ENCODE measurements at places on chromosomes 1 and 21.

GRCh38 chr1:10663678-10664035 lies 132.8 kb downstream of the CASZ1 start:
- DNase-seq: no peak

DNA sequence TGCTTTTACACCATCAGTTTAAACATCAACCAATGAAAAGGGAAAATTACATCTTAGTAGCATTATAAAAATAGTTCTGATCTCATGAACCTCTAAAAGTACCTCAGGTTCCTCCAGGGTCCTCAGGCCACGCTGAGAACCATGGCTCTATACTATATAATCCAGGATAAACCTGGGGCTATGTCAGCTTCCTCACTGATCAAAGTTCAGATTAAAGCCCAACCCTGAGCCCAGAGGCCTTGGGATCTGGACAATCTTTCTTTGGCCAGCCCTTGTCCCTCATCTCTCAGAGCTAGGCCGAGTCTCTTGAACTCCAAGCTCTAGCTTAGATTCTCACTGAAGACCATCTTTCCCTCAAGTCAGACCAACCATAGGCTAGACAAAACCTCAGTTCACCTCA lies 168.3 kb downstream of the PLPP3 start:
- no peak for DNase-seq

DNA sequence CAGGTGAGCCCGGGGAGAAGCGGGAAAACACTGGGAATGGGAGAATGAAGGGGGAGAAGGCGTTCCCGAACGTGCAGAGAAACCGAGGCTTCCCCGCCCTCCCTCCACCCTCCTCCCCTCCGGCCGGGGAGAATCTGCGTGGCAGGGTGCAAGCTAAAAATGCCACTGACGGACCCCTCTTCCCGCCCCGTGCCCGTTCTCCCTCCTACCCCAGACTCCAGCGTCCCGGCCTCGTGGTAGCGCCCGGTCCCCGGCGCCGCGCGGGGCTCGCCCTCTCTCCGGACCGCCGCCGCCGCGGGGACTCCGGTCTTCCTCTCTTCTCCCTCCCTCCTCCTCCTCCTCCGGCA lies 81.6 kb upstream of the AK4 start:
- DNase-seq: no peak

GRCh38 chr1:74534241-74534640 lies 21.8 kb upstream of the LRRC53 start:
- DNase-seq: no peak

- DNase-seq: no peak
Measured at GRCh38 chr1:198909973-198910372, 271.1 kb downstream of the PTPRC start.
